ENCODE measurements at places on chromosomes 5 and 9.

- DNase-seq: no peak
Observed at GRCh38 chr5:179955062-179955461, 47.4 kb upstream of the TBC1D9B start.

- no peak for DNase-seq
Observed at GRCh38 chr9:106307670-106308069, 555.3 kb upstream of the ZNF462 start.

GRCh38 chr5:111068213-111068612 is 3.3 kb upstream of the TSLP start:
- no peak for DNase-seq

- DNase-seq: no peak
Observed at GRCh38 chr9:113614843-113615648, 151.5 kb downstream of the RGS3 start.

DNA sequence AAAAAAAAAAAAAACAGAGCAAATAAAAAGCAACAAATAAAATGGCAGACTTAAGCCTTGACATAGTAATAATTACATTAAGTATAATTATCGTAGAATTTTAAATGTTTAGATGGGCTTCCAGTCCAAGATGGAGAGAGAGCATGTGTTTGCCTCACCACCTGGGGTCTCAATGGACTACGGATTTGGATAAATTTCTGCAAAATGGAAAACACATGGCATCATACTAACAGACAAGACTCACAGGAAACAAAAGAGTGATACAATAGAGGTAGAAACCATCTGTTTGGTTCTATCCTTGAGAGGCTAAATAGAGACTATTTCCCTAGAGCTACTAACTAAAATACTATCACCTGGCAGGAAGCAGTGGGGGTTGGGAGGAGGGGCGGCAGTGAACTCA is 144.3 kb downstream of the MUSK start:
- DNase-seq: no peak

- DNase-seq: no peak
Observed at GRCh38 chr5:627840-628239, 15.7 kb downstream of the CEP72 start.

- no peak for DNase-seq
Observed at GRCh38 chr5:170484847-170485615, 18.8 kb upstream of the KCNIP1 start.

DNA sequence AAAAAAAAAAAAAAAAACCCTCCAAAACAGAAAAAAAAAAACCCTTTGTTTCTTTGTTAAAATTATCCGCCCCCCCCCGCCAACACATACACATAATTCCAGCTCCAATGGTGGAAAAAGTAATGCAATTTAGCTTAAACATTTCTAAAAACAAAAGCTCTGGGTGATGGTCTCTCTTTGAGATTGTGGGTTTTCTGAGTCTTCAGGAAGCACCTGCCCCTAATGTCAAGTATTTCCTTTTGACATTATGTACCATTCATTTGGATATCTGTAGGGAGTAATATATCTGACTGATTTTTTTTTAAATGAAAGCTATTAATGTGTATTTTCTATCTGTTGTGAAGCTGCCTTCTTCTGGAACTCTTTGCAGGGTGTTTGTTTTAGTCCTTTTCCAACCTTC is 389.7 kb downstream of the TAF11L14 start:
- no peak for DNase-seq

- DNase-seq: no peak
Observed at GRCh38 chr9:131406563-131407436, 12.9 kb downstream of the PRRC2B start.

DNA sequence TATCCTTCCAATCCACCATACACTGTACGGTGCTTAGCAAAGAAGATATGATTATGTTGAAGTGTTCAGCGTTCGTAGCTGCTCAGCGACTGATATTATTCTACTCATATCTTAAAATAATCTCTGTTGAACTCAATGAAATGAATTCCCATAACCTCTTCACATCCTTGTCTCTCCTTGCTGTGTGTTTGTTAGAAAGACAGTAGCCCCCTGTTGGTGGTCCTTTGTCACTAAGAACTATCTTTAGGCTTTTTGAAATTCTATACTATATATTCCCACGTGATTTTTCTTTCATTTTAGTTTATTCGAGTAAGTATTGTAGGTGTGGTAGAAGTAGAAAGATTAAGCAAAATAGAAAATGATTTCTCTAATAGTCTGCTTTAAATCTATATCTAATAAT is 762.8 kb upstream of the WWC1 start:
- DNase-seq: no peak

DNA sequence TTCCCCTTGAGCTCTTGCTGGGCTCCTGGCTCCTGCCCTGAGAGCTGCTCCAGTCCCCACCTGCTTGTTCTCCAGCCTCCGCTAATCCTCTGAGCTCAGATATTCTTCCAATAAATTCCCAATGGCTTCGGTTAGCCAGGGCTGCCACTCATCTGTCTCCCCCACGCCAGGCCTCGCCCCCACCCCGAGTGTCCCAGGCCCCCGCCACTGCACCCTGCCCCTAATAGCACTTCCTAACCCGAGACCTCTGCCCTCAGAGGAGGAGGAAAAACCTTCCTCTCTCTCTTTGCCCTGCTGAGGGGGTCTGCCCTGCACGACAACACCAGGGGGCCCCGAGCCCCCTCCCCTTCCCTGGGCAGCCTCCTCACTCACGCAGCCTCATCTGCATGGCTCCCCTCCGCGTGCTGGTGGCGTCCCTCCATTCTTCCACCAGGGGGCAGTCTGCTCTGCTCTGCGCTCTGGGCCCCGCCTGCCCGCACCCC is 5.4 kb upstream of the LCN15 start:
- no peak for DNase-seq

- no peak for DNase-seq
Observed at GRCh38 chr9:21239911-21240310, at the start of gene IFNA14. Gene IFNA14, minus strand, starts transcription at chr9:21240005. Its CDS starts 70 bp downstream, at chr9:21239935.

DNA sequence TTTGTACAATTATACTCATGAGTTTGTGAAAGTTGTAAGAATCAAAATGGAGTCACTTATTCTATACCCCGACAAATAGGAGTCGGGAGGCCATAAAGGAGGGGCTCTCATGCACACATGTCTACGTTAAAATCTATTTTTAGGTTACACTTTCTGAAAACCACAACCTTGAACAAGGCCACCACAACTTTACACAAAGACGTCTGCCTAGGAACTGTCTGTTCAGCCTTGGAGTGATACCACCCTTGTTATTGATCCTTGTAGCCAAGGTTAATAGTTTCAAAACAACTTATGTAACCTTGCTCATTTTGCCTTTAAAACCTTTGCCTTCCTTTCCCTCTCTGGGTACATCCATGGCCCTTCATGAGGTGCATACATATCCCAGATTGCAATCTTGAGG is 4.1 kb upstream of the NDFIP1 start:
- no peak for DNase-seq

DNA sequence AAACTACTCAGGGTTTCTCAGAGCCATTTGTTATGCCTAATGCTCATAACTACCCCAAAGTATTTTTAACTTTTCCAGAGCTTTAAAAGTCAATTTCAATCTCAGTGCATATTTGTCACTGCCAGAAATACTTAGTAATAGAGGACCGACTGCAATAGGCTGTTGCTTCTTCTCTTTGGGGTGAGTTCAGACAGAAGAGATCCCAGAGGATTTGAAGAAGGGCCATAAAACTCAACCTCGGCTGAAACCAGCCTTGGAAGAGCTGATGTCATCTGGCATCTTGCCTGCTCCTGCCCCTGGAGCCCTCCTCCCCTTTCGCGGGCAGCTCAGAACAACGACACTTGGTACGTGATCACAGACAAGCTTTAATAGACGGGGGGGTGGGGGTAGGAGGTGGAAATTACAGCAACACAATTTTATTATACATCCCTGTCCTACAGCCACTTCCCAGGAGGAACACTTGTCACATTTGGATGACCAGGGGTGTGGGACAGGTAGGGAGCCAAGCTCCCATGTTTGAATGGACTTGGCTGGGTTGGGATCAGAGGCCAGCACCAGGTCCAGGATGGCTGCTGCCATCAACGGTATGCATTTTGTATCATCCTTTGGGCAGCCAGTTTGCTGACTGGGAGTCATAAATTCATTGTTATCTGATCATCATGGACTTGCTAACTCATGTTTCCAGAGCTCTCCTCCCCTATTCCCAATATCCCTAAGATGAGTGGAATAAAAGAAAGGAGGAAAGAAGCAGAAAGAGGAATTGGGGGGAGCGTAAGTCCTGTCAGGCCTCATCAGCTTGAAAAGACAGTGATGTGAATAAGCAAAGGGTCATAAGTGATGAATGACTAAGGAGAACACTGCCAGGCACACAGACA is 186.6 kb upstream of the PANK3 start:
- DNase-seq: no peak

- no peak for DNase-seq
Observed at GRCh38 chr9:90919883-90920282, 118.3 kb downstream of the SYK start.
